BE2C (cell line): ENCODE measurements at places on chromosomes 1 and 21.

DNA sequence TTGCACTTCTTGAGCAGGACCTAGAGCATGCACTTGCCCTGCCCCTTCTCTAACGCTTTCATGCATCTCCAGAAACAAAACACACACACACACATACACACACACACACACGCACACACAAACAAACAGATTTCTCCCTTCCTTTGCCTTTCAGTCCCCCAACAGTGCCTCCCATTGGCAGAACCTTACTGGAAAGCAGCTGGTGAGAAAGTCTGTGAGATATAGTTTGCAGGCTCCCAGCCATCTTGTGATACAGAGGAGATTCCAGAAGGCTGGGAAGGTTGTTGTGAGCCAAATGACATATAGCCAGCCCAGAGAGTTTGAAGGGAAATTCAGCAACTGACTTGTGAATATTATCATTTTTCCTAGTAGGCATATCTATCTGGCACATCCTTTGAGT, 35.9 kb upstream of the ZRANB2 start:
- no peak for DNase-seq

- DNase-seq, result no peak
These were observed 14.4 kb downstream of the ANP32E start for GRCh38 chr1:150221552-150221951.

GRCh38 chr1:53450225-53450624, 9.0 kb upstream of the DMRTB1 start:
- DNase-seq, result no peak

- DNase-seq, result peak; percentile 87
These were observed at the start of gene PIGV for GRCh38 chr1:26787706-26788514. Gene PIGV, plus strand, starts transcription at chr1:26787950. Its CDS starts 2,866 bp downstream, at chr1:26790816.

- DNase-seq, result no peak
These were observed 278.6 kb upstream of the AJAP1 start for GRCh38 chr1:4375812-4376211.

DNA sequence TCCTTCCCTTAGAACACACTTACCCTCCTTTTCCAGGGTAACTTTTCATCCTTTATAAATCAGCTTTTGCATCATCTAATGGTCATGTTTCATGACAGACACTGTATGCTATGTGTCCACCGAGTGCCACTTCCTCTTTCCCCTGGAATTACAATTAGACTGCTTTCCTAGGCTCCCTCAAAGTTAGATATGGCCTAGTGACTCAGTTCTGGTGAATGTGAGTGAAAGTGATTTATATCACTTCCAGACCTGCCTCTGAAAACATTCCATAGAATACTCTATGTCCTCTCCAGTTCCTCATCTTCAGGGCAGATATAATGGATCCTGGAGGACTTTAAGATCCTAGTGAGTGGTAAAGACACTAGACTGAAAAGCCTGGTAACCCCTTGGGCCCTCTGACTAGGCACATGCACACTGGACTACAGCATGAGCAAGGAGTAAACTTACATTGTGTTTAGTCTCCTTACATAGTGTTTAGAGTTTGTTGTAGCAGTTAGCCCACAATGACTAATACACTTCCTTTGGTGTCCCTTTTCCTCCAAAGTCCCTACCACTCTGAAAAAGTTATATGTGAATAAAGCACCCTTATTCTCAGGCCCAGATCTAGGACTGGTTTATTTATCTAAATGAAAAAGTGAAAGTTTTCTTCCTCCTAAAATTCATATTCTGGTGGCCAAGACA, 59.3 kb downstream of the GPR88 start:
- no peak for DNase-seq

DNA sequence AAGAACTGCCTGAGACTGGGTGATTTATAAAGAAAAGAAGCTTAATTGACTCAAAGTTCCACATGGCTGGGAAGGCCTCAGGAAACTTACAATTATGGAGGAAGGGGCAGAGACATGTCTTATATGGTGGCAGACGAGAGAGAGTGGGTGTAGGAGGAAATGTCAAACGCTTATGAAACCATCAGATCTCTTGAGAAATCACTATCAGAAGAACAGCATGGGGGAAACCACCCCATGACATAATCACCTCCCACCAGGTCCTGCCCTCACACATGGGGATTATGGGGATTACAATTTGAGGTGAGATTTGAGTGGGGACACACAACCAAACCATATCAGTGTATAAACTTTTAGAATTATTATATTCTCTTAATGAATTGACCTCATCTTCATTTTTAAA, 335.9 kb upstream of the DPYD start:
- DNase-seq, result no peak

DNA sequence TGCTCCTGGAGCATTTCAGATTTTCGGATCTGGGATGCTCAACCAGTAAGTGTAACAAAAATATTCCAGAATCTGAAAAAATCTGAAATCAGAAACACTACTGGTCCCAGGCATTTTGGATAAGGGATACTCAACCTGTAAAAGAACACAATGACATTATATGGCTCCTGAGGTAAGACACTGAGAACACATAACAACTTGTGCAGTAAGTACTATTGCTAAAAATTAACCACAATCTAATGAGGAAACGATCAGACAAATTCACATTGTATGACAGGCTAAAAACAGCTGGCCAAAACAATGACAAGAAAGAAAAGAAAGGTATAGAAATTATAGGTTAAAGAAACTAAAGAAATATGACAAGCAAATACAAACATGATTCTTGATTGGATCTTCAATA, 54.9 kb downstream of the LTN1 start:
- no peak for DNase-seq

DNA sequence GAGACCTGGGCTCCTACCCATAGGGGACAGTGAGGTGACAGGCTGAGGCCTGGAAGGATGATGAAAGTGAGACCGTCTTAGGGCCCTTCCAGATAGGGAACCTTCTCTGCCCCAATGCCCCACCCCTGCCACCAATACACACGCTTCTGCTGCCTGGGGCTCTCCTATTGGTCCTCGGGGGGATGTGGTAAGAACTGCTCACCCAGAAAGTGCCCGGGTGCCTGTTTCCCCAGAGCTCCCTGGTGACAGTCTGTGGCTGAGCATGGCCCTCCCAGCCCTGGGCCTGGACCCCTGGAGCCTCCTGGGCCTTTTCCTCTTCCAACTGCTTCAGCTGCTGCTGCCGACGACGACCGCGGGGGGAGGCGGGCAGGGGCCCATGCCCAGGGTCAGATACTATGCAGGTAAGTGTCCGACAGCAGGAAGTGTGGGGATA, 948 bp downstream of the SEMA4A start:
- no peak for DNase-seq

DNA sequence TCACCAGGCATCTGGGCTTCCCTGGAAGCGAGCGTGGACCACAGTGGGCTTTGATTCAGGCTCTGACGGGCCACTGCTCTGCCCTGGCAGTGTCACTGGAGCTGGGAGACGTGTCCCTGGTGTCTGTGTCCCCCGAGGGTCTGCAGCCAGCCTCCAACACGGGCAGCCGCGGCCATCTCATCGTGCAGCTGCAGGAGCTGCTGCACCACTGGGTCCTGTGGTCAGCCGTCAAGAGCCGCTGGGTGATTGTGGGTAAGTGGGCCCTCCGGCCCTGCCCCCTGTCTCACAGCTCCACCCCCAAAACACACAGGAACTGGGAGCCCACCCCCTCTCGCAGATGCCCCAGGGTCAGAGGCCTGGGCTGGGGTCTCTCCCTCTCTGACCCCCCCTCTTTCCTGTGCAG, 40.7 kb downstream of the DISP3 start:
- DNase-seq, result no peak
